Ureter (tissue), 1 donor: ENCODE measurements at places on chromosomes 12 and 14. TPM values are rescaled to one million over a fixed set of nuclear protein-coding genes. Genes with fewer than 3 reads are reported as not detected.

DNA sequence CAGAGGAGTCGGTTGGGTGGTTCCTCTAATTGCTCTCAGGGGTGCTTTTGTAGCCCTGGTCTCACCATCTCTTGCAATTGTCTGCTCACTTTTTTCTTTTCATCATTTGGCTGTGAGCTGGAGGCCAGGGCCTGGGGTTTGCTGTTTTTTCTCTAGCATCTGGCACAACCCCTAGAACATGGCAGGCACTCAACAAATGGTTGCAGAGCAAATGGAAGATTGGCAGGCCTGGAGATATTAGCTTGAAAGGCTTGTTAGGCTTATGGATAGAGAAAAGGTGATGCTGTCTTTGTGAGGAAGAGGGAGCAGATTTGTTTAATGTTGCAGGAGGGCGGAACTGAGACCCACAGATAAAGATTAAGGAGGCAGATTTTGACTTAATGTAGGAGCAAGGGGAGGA, 47.0 kb downstream of the GALNT8 start:
- DNase-seq: no peak

GRCh38 chr14:101216366-101217079, 313.0 kb upstream of the RTL1 start:
- no peak for DNase-seq

GRCh38 chr12:100554608-100555077, 18.8 kb upstream of the GAS2L3 start:
- DNase-seq: peak; percentile 57

DNA sequence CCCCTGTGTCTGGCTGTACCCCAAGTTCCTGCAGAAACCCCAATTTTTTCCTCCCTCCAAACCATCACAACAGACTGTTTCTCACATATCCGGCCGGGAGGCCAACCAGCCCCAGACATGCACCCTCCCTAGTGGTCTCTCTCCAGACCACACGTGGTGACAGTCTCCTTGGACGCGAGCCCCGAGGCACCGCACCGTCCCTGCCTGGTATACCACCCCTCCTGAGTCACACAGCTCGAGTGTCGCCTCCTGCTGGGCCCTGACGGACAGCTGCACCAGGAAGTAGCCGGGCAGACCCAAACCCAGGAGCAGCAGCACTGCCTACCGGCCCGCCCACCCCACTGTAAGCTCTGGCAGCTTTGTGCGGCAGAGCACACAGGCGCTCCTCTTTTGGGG, 97.4 kb downstream of the RFLNA start:
- no peak for DNase-seq

DNA sequence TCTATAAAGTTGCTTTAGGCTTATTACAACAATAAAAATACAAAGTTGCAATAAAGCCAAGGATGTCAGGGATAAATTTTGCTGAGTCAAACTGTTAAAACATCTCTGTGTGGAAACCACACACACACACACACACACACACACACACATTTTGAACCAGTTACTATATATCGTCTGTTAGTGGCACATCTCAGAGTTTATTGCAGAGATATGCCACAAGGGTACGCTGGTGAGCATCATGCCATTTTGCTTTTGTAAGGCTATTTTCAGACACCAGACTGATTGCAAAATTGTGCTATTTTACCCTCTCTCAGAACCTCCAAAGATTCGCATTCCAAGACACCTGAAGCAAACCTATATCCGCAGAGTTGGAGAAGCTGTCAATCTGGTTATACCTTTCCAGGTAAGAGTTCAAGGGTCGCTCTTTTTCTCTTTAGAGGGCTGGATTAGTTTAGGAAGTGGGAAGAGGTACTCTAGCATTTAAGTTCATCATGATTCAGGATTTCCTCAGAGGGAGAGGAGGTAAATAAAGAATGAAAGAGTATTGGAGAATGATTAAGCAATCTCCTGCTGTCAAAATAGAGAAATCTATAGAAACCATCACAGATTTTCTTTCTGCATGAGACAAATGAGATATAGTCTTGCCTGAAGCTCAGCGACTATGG, 27.3 kb upstream of the CHPT1 start:
- DNase-seq: peak; percentile 44

Gene DUSP16
- total RNA-seq: 77.0 TPM

GRCh38 chr14:91061056-91061887, 831 bp upstream of the RPS6KA5 start:
- DNase-seq: no peak

DNA sequence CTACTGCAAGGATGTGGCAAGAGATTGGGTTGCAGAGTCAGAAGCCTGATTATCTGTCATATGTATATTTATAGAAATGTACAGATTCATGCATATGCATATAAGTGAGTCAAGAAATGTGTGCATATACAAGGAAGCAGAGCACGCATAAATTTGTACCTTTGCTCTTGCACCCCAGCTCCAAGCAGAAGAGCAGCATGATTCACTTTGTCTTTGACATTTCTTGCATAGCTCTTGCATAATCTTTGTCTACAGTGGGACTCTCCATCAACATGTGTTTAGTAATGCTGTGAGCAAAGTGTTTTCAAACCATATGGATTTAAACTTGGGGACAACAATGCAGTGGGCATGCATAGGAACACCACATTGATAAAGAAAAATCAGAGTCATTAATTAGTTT, 330.7 kb upstream of the DCN start:
- no peak for DNase-seq

DNA sequence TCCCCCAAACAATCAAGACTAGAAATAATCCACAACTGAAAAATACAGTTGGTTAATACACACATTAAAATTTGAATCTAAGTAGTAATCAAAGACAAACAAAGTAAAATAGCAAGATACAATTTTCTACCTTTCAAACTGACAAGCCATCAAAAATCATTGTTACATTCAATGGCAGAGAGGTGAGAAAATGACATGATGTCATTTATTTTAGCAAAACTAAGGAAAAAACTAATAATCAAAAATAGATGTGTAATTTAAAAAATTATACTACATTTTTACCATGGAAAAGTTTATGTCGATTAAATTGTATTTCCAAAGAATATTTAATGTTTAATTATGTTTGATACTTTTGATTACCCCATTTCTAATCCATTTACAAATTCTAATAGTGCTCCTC, 59.7 kb downstream of the NOVA1 start:
- no peak for DNase-seq

- DNase-seq: no peak
These were observed 30.0 kb downstream of the KDM5A start for GRCh38 chr12:359091-359490.

GRCh38 chr12:119169150-119169549, 9.6 kb upstream of the HSPB8 start:
- DNase-seq: no peak

Gene DBX2
- 0.73 TPM for total RNA-seq

Gene P2RX2
- total RNA-seq: 0.36 TPM

- no peak for DNase-seq
These were observed 1015.8 kb upstream of the SEL1L start for GRCh38 chr14:82549306-82549990.

- DNase-seq: no peak
These were observed 6.3 kb upstream of the PWP1 start for GRCh38 chr12:107679336-107679735.

GRCh38 chr12:27859648-27860047, 79.6 kb upstream of the MANSC4 start:
- DNase-seq: no peak

- peak; percentile 75 for DNase-seq
These were observed 3.4 kb upstream of the ARHGAP5 start for GRCh38 chr14:32073537-32074189.

Gene CCDC196
- total RNA-seq: not detected

DNA sequence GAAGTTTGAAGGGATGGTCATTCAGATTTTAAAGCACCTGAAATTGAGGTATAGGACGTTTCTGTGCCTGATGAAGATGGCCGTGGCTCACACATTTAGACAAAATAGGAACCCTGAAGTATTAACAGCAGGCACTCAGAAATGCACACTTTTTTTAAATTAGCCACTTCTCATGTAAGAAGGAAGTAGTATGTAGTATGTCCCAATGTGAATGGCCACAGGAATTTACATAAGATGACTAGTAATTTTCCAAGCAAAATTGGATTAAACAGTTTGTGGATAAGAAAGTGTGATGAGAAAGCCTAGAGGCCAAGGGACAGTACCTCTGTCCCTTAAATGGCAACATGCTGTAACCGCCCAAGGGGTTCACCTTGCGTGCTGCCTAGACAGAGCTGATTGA, 1.8 kb upstream of the MIS18BP1 start:
- DNase-seq: no peak

DNA sequence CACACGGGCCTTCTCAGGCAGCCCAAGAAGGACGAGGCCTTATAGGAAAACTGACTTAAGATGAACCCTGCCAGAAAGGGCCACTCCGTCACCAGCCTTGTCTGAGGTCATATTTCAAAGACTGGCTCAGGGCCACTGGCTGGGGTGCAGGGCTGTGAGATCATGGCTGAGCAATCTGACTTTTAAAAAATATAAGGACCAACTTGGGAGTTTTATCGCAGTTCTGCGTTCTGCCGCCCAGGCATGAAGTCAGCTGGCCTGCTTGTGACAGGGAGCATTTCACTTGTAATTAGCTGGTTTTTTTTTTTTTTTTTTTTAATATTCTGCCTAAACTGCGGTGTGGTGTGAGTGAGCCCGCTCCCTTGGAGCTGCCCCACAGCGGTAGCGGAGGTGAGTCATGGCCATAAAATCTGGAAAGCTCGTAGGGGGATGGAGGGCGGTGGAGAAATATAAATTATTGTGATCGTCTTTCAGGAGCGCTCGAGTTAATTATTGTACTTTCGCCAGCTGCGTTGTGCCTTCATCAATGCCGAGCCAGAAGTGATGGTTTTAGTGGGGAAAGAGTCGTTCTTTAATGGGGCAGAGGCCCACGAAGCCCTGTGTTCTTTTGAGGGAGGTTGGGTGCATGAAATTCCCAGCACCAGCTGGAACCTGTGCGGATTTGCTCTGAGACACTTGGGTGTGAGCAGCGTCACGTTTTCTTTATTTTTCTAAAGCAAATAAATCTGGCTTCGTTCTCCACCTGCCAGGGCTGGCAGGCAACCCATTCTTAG, 231.9 kb downstream of the C12orf75 start:
- peak; percentile 51 for DNase-seq

DNA sequence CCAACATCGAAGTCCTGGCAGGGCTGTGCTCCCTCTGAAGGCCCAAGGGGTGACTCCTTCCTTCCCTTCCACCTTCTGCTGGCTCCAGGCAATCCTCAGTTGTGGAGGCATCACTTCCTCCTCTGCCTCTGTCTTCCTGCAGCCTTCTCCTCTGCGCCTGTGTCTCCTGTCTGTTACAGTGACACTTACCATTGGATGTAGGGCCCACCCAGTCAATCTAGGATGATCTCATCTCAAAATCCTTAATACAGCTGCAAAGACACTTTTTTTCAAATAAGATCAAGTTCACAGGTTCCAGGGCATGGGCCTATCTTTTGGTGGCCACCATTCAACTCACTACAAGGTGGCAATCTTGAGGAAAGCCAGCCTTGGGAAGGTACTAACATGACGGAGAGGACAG, 155.1 kb downstream of the ESRRB start:
- no peak for DNase-seq

- DNase-seq: no peak
These were observed 125.5 kb upstream of the NUDT4 start for GRCh38 chr12:93252221-93252620.

DNA sequence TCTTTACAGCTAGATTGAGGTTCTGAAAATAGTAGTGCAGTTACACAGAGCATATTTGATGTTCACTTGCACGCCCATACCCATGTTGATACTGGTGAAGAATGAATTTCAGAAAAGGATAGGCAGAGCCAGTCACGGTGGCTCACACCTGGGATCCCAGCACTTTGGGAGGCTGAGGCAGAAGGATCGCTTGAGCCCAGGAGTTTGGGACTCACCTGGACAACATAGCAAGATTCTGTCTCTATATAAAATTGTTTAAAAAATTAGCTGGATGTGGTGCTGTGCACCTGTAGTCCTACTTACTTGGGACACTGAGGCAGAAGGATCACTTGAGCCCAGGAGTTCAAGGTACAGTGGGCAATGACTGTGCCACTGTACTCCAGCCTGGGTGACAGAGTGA, 56.6 kb downstream of the MDM2 start:
- no peak for DNase-seq

Gene TMEM116
- 19.7 TPM for total RNA-seq

Gene KRT85
- not detected for total RNA-seq

- DNase-seq: no peak
These were observed 230.3 kb downstream of the AACS start for GRCh38 chr12:125295550-125295949.

DNA sequence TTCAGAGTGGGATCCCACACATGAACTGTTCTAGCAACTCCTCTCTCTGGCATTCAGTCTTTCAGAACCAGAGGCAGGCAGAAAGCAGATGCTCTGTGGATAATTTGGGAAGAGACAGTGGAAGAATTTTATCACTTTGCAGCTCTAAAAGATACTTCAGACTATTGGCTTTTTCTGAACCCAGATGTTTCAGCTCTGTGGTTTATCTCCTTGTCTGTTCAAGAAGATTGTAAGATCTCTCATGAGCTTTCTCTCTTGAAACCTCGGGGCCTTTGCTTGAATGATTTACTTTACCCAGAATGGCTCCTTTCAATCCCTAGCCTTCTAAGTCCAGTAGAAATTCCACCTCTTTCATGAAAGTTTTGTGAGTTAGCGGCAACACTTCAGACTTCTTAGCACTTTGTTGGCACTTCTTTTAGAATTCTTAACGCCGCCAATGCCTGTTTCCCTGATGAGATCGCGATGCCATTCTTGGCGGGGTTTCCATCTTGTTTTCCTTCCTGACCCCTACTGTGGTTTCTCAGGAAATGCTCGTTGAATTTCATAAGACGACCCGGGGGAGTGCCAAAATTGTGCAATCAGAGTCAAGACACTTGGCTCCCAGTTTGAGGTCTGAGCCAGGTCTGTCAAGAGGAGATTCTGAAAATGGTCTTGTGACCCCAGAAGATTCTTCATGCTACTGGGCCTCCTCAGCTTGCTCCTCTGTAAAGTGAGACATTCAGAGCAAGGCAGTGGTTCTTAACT, 107.0 kb upstream of the PRICKLE1 start:
- peak; percentile 76 for DNase-seq

DNA sequence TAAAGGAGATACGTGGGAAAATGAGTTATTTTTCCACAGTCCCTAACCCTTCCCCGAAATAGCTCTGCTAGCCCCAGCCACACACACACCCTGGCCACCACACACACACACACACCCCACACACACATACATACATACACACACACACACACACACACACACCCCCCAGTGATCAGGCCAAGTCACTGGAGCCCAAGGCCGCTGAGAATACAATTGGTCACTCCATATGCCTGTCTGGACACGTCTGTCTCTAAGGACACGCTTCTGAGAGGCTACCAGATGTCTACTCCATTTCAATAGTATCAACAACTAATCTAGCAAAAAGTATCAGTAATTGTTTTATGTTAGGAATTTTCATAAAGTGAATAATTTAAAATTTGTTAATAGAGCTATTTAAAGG, 13.0 kb upstream of the DIABLO start:
- no peak for DNase-seq

DNA sequence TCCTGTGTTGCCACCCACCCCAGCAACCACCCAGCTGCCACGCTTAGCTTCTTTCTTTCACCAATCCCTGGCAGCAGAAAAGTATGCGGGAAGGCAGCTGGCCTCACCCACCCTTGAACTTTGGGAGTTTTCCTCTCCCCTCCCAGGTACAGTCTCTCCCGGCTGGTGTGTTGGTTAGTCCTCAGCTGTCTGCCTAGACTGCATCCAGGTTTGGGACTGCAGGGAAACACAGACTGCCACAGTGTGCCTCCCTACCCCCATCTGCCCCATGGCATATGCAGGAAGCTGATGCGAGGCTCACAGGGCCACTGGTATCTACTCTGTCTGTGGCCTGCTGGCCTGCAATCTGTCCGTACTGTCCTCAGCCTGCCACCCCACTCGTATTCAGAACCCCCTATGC, 2.1 kb downstream of the CD9 start:
- no peak for DNase-seq

Gene MMP17
- 2.0 TPM for total RNA-seq

GRCh38 chr12:124687174-124687902, 119.9 kb upstream of the NCOR2 start:
- DNase-seq: no peak
